ENCODE measurements at places on chromosomes 1 and 21.

DNA sequence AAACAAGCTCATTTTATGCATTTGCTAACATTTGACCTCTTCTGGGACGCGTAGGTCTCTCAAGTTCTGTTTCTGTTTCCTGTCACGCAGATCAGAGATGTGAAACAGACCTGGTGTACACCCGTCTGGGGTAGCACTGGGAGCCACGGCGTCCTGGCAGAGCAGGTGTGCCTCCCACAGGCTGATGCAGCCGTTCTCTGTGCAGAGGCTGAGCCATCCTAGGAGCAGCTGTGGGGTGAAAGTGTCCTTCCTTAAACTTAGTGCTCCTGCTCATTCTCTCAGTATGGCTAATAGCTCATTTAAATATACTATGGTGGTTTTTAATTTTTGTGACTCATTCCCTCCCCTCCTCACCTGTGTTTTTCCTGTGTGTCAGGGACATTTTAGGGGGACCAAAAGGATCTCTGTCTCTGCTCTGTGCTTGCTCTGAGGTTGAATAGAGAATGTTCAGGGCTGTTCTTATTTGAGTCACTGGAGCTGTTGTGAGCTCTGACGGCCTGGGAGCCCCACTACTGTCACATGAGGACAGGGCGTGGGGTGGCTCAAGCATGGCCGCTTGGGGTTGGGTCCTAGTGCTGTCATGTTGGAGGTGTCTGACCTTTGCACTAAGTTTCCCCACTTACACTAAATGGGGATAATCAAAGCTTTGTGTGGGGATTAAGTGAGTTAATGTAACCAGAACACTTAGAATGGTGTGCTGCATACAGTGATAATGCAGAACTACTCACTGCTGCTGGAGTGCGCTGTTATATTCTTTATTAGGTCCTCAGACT lies 43.0 kb downstream of the GALNT2 start:
- DNase-seq, result no peak

GRCh38 chr21:34819357-34819999 lies 150.7 kb downstream of the CLIC6 start:
- no peak for DNase-seq

- no peak for DNase-seq
These were observed 29.9 kb upstream of the RCAN3 start for GRCh38 chr1:24472527-24473251.

- DNase-seq, result no peak
These were observed 228.2 kb upstream of the IRF2BP2 start for GRCh38 chr1:234838182-234838581.

GRCh38 chr1:32830092-32830852 lies 12.8 kb downstream of the S100PBP start:
- no peak for DNase-seq

GRCh38 chr21:32994305-32994704 lies 31.4 kb upstream of the OLIG2 start:
- DNase-seq, result peak; percentile 15

DNA sequence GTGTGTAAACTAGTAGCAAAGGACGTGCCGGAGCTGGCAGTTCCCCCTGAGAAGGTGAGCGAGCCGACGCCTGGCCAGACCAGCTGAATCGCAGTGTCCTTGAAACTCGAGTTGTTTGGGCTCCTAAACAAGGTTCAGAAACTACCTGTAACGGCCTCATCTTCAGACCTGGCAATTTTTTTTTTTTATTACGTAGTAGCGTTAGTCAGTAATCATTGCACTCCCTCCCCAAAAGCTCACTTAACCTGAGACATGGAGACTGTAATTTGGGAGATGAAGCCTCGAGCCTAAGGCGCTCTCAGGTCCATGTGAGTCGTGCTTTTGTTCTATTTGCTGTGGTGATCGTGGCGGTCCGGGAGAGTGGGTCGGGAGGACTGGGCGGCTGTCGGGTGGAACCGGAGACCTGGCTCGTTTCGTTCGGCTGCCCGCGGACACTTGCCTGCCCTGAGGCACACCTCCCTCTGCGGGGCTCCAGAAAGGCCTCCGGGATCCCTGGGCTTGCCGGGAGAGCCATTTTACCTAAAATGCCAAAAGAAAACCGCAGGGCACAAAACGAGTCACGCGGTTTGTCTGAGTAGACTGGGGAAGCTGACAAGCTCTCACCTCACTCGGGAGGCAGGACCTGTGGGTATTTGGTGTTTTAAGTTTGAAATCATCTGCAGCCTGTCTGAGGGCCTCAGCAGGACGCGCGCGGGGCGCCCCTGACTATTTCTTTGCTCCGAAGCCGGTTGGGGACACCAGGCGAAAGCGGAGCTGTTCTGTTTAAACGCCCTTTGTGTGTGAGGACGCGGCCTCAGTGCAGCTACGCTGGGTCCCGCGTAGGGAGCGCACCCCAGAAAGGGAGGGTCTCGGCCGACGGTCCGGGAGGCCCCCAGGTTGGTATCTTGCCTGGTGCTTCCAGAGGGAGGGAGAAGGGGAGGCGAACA lies 722 bp downstream of the LHX8 start:
- no peak for DNase-seq

DNA sequence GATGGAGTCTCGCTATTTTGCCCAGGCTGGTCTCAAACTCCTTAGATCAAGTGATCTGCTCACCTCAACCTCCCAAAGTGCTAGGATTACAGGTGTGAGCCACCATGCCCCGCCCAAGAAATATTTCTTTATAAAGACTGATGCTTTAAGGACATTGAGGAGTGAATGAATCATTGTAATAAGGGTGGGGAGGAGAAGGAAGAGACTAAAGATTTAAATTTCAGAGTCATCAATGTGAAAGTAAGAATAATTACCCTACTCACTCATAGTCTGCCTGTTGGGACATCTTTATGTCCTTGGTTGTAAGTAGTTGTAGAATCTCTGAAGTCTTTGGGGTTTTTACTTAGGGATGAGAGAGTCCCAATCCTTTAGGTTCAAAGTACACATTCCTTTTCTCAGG lies 7.3 kb downstream of the KDM1A start:
- DNase-seq, result peak; percentile 38

GRCh38 chr21:36381841-36382589 lies 3.2 kb upstream of the CHAF1B start:
- DNase-seq, result peak; percentile 40

DNA sequence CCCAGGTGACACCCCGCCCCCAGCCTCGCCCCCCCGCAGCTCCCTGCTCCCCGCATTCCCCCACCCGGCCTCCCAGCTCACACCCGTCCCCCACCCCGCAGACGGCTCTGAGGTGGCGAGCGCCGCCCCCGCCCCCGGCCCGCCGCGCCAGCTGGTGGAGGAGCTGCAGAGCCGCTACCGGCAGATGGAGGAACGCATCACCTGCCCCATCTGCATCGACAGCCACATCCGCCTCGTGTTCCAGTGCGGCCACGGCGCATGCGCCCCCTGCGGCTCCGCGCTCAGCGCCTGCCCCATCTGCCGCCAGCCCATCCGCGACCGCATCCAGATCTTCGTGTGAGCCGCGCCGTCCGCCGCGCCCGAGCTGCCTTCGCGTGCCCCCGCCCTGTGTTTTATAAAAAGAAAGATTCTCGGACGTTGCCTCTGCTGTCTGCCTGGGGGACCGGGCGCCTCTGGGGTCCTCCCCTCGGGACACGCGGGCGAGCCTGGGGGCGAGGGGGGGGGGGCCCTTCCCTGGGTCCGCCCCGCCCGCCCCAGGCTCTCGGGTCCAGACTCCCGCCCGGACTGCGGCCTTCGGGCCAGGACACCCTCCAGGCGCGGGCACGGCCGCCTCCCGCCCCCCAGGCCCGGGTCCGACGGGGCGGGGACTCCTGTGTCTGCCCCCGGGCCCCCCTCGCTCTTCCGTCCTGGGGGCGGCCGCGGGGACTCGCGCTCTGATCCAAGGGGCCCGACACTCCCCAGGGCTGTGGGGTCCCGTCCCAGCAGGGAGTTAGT lies 1.6 kb upstream of the MMP23B start:
- DNase-seq, result no peak

All from LoVo (cell line).